ENCODE measurements at places on chromosomes 11 and 22. TPM values are rescaled to one million over a fixed set of nuclear protein-coding genes. Genes with fewer than 3 reads are reported as not detected.

The ACRV1 gene
- not detected for total RNA-seq

GRCh38 chr11:133911171-133911570, 45.6 kb downstream of the IGSF9B start:
- H3K4me1 ChIP-seq: no peaks in the 10 kb centered on the region
- H3K27me3 ChIP-seq: no peaks in the 10 kb centered on the region
- no peak overlapping the region for H3K4me3 ChIP-seq
- peaks cover 8% of the 10 kb centered on the region for H3K36me3 ChIP-seq
- no peak for DNase-seq
- no peak overlapping the region for H3K27ac ChIP-seq

DNA sequence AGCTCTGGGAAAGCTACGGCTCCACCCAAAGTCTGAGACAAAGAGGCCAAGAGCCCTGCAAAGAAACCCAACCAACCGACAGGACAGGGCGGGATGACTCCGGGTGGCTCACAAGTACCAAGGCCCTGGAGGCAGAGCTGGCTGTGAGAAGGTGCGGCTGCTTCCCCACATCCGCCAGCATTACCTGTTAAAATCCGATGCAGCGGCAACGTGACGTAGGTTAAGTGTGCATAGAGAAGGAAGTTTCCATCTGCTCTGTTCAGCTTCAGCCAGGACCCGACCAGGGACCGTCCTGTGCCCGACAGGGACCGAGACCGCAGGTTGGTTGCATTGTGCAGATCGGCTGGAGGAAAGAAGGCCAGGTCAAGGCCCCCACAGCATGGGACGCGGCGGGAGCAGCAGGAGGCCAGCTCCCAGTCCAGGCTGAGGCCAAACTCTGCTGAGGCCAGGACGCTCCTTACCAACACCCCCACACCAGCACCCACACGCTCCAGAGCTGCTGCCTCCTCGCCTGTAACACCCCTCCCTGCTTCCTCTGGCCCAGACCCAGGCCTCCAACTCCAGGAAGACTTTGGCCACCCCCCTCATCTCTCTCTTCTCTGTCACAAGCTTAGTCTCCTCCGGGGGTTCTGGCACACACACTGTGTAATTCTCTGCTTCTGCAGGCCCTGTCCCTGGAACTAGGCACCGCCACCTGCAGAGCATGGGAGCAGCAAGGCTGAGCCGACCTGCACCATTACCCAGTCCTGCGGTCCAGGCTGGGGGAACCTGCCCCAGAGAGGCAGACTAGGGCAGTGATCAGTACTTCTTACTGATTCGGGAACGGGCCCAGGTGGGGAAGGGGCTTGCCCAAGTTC, 34.1 kb downstream of the NUP50 start:
- H3K27ac ChIP-seq: no peak overlapping the region
- no peak for DNase-seq
- no peaks in the 10 kb centered on the region for H3K36me3 ChIP-seq
- no peaks in the 10 kb centered on the region for H3K4me1 ChIP-seq
- H3K27me3 ChIP-seq: no peaks in the 10 kb centered on the region

DNA sequence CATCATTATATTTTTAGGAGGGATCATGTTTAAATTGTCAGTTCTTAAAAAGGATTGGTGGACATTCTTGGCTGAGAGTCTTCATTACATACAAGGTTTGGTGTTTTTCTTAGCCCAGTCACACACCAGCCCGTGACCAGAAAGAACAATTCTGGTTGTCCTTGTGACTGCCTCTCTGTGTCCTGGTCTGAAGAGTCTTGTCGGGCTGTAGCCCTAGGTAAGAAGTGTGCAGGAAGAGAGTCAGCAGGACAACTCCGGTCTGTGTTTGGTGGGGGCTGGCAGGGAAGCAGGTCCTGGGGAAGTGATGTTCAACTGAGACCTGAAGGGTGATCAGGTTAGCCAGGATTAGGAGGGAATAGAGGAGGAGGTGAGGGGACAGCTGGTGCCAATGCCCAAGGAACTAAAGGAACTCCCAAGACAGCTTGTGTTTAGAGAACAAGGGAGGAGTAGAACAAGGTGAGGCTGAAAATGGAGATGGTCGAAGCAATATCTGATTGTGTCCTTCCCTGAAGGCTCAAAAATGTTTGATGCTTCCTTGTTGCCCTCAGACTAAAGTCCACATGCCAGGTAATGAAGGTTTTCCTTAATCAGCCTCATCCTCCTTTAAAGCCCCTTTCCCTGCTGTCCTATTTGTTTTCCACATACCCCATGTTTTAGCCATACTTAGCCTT, 65.3 kb upstream of the ADORA2A start:
- no peak overlapping the region for H3K27ac ChIP-seq
- H3K4me3 ChIP-seq: no peak overlapping the region
- H3K27me3 ChIP-seq: no peaks in the 10 kb centered on the region
- no peak for DNase-seq

The VPREB3 gene
- not detected for total RNA-seq

GRCh38 chr11:97574976-97575665, 1185.3 kb downstream of the JRKL start:
- H3K4me1 ChIP-seq: no peaks in the 10 kb centered on the region
- no peak overlapping the region for H3K4me3 ChIP-seq
- no peak overlapping the region for H3K27ac ChIP-seq
- no peaks in the 10 kb centered on the region for H3K36me3 ChIP-seq
- no peak for DNase-seq

GRCh38 chr11:76629116-76629852, 41.3 kb downstream of the LRRC32 start:
- DNase-seq: no peak
- H3K36me3 ChIP-seq: no peaks in the 10 kb centered on the region
- H3K4me1 ChIP-seq: no peaks in the 10 kb centered on the region
- H3K27ac ChIP-seq: no peak overlapping the region

- no peaks in the 10 kb centered on the region for H3K36me3 ChIP-seq
- H3K4me3 ChIP-seq: peak overlapping the region; percentile 88
- peak overlapping the region; percentile 79 for H3K27ac ChIP-seq
- H3K4me1 ChIP-seq: peaks cover 55% of the 10 kb centered on the region
- no peak for DNase-seq
- H3K27me3 ChIP-seq: no peaks in the 10 kb centered on the region
These were observed 2.8 kb downstream of the TSPAN32 start for GRCh38 chr11:2304506-2305139.

- no peak overlapping the region for H3K27ac ChIP-seq
- no peak overlapping the region for H3K4me3 ChIP-seq
These were observed 75.0 kb upstream of the AMPD3 start for GRCh38 chr11:10379871-10380568.

GRCh38 chr11:80650966-80651365, 1210.1 kb upstream of the TENM4 start:
- no peaks in the 10 kb centered on the region for H3K36me3 ChIP-seq
- H3K4me1 ChIP-seq: no peaks in the 10 kb centered on the region
- no peaks in the 10 kb centered on the region for H3K27me3 ChIP-seq
- DNase-seq: no peak
- no peak overlapping the region for H3K27ac ChIP-seq
- H3K4me3 ChIP-seq: no peak overlapping the region

- H3K36me3 ChIP-seq: no peaks in the 10 kb centered on the region
- no peak overlapping the region for H3K4me3 ChIP-seq
- H3K4me1 ChIP-seq: no peaks in the 10 kb centered on the region
- H3K27ac ChIP-seq: no peak overlapping the region
These were observed 1259.7 kb upstream of the RAG2 start for GRCh38 chr11:37857726-37858125.

The HEPACAM gene
- not detected for total RNA-seq

DNA sequence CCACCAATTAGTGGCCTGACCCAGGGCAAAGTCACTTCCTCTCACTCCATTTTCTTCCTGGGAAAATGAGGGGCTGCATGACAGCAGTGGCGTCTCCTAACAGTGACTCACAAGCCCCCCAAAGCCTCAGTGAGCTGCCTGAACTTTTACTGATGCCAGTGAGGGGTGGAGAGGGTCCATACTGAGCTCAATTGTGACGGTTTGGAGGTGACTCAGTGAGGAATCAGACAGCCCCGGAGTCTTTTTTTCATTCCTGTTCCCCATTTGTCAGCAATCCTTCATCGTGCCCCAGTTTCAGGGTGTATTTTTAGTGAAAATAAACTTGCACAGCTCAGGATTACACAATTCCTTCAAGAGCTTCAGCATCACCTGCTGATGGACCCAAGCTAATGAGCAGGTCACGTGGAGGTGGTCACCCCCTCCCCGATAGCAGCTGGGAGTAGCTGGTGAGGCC, 30.1 kb upstream of the RASD2 start:
- no peaks in the 10 kb centered on the region for H3K27me3 ChIP-seq
- no peaks in the 10 kb centered on the region for H3K4me1 ChIP-seq
- no peak overlapping the region for H3K27ac ChIP-seq
- no peaks in the 10 kb centered on the region for H3K36me3 ChIP-seq
- no peak for DNase-seq

- no peaks in the 10 kb centered on the region for H3K4me1 ChIP-seq
- no peak for DNase-seq
- no peak overlapping the region for H3K4me3 ChIP-seq
- no peak overlapping the region for H3K27ac ChIP-seq
- no peaks in the 10 kb centered on the region for H3K27me3 ChIP-seq
These were observed 28.4 kb downstream of the NAP1L4 start for GRCh38 chr11:2963761-2964160.

The RCN1 gene
- 35.1 TPM for total RNA-seq

- no peak overlapping the region for H3K4me3 ChIP-seq
- peak; percentile 27 for DNase-seq
- no peaks in the 10 kb centered on the region for H3K4me1 ChIP-seq
- no peaks in the 10 kb centered on the region for H3K36me3 ChIP-seq
- no peak overlapping the region for H3K27ac ChIP-seq
These were observed 159.6 kb downstream of the CTTN start for GRCh38 chr11:70557742-70558485.

GRCh38 chr22:40764763-40765441, 54.2 kb downstream of the SLC25A17 start:
- H3K4me3 ChIP-seq: no peak overlapping the region
- H3K36me3 ChIP-seq: no peaks in the 10 kb centered on the region
- peaks cover 13% of the 10 kb centered on the region for H3K4me1 ChIP-seq
- H3K27ac ChIP-seq: no peak overlapping the region
- no peaks in the 10 kb centered on the region for H3K27me3 ChIP-seq
- DNase-seq: no peak

DNA sequence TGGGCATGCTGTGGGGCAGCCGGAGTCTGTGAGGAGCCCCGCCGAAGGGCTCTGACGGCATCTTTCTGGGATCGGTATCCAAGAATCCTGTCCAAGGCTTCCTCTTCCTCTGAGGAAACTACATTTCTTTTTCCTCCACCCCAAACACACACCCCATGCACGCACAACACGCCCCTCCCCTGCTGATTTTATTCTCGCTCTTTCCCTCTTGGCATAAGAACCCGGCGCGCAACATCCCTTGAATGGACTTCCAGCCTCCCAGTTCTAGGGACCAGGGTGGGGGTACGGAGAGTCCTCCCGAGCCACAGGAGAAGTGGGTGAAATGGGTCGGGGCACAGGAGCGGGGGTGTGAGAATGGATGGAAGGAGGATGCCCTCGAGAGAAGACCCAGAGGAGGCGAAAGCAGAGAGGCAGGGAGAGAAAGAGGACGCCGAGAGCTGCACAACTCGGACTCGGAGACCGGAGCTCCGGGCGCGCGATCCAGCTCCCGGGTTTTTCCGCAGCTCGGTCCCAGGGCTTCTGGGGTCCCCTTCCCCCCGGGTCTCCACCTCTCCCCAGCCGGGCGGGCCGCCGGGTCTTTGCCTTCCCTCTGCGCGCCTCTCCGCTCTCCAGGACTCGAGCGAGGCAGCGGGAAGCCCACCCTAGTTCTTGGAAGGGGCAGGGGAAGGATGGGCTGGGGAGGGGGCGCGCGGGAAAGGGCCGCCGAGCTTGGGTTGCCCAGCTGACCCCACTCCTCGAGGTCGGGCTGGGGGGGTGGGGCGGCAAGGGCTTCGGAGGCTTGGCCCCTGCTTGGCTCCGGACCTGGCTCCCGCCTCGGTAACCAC, 1.5 kb upstream of the LARGE1 start:
- peaks cover 7% of the 10 kb centered on the region for H3K4me1 ChIP-seq
- H3K4me3 ChIP-seq: peak overlapping the region; percentile 41
- peaks cover 6% of the 10 kb centered on the region for H3K27me3 ChIP-seq
- H3K27ac ChIP-seq: no peak overlapping the region

DNA sequence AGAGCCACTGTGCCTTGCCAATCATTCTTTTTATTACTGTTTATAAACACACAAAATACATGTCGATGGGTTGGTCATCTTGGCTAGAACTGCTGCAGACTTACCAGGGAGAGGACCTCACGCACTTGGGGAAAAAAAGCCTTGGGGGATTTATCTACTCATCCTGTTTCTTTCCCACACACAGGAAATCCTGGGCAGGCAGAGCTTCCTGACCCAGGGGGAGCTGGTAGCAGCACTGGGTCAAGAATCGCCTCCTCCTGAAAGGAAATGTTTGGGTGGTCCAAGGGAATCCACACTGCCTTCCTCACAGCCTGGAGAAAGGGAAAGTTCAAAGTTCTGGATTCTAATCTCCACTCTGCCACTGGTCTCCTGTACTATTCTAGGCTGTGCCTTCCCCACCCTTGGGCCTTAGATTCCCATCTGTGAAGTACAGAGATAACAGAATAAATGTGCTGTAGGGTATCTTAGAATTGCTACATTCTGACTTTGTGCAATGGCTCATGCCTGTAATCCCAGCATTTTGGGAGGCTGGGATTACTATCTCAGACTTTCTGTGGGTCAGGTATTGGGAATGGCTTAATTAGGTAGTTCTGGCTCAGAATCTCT, 31.2 kb upstream of the SMTN start:
- no peak for DNase-seq
- no peak overlapping the region for H3K27ac ChIP-seq

GRCh38 chr11:114340311-114341131, 44.3 kb downstream of the NNMT start:
- H3K4me1 ChIP-seq: peaks cover 6% of the 10 kb centered on the region
- no peaks in the 10 kb centered on the region for H3K27me3 ChIP-seq
- H3K36me3 ChIP-seq: no peaks in the 10 kb centered on the region
- H3K27ac ChIP-seq: no peak overlapping the region

The PATE2 gene
- not detected for total RNA-seq

DNA sequence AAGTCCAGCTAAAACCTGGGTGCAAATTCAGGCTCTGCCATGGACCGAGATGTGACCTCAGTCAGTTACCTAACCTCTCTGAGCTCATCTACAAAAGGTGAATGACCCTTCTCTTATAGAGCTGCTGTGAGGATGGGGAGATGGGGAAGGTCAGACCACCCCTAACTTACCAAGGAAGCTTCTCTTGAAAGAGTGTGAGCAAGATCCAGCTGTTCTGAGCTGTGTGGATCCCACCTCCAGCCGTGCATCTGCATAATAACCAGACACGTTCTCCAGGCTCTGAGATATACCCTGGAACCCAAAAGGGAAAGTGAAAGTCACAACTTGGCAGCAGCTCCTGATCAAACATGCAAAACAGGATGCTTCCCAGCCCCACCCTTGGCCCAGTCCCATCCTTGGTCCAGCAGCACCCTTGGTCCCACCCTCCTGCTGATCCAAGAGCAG, at the start of gene APOL3:
APOL3 (minus strand) TSS at position 257 of the 444 bp plus-strand sequence. CDS start 11,700 bp downstream, outside the sequence.
- peak within 1 kb of the TSS; percentile 84 for H3K27ac ChIP-seq
- H3K27me3 ChIP-seq: no peaks in the 10 kb centered on the region
- H3K4me3 ChIP-seq: peak within 1 kb of the TSS; percentile 95
- peaks cover 67% of the 10 kb centered on the region for H3K4me1 ChIP-seq
- DNase-seq: peak; percentile 49

Data from CD8-positive, alpha-beta memory T cell (primary cell).